Psoas muscle (tissue), 8 donors: ENCODE measurements at places on chromosomes 2 and 18.

- DNase-seq, result no peak
Observed at GRCh38 chr2:159125858-159126257, 157.4 kb downstream of the TANC1 start.

DNA sequence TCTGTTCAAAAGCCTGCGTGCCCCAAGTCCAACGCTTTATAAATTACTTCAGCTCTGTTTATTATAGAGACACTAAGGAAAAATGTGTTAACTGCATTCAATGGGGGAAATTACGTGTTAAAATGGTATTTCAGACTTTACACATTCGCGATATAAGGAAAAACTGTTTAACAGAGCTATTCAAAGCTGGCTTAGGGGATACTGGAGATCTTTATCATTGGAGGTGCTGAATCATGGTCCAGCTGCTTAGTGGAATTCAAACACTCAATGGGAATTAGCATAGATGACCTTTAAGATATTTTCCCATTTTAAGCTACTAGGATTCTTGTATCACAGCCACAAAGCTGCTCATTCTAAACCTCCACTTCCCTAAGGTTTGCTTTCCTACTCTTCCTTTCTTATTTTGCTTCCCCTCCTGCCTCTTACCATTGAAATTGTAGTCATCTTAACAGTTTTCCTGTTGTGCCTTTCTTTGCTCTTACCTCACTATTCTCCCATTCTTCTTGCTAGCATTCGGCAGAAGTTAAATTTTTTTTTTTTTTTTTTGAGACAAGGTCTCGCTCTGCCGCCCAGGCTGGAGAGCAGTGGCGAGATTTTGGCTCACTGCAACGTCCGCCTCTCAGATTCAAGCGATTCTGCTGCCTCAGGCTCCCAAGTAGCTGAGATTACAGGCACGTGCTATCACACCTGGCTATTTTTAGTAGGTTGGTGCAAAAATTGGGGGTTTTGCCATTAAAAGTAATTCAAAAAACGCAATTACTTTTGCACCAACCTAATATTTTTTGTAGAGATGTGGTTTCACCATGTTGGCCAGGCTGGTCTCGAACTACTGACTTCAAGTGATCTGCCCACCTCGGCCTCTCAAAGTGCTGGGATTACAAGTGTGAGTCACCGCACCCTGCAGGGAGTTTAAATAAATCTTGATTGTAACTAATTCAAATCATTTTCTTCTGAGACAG is 6.5 kb downstream of the SULT6B1 start:
- DNase-seq, result no peak

DNA sequence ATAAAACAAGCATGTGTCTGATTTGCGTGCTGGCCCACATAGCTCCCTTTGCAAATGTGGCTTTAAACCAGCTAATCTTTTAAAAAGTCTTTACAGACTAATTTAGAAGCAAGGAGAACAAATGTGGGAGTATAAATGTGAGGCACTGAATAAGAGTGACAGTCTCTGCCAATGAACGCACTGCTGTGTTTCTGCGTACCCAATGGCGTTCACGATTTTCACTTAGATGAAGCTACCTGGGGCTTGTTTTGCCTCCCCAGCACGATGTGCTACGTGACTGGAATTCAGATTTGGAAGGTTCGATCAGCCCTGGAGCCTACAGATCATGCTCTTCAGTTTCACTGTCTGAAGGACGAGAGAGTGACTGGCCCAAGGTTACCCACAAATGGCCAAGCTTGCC is 10.8 kb upstream of the CRACDL start:
- no peak for DNase-seq

DNA sequence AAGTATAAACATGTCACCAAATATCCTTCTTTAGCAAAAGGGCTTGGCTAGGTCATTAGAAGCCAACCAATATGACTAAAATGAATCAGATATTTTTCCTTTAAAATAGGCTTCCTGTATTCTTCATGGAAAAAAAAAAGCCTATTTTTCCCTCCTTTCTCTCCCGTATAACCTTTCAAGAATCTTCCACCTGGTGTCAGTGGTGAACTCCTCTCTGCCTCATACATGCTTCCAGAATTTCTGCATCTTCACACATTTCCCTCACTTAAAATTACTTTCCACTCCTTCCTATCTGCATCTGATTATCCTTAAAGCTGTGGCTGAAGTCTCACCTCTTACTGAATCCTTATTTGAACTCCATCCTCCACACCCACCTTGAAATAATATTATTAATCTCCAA is 116.9 kb upstream of the FANCL start:
- no peak for DNase-seq

GRCh38 chr18:31247574-31248199 is 70.3 kb upstream of the DSG1 start:
- no peak for DNase-seq

- DNase-seq, result no peak
Observed at GRCh38 chr2:202158796-202159195, 79.6 kb downstream of the SUMO1 start.

DNA sequence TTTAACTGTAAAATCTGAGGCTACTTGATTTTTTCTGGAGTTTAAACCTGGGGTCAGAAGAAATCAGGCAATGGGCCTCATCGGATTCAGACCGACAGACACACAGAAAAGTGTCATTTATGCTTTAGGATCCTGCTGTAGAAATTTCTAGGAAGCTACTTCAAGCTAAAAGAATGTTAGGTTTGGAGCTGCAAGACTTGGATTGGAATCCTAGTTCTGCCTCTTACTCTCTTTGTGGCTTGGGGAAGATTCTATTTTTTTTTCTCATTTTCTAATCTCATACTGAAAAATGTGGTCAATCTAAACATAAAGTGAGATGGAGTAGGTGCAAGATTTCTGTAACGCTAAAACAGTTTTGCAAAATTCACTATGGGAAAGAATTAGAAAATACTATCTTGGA is 48.8 kb upstream of the KCNE4 start:
- no peak for DNase-seq

GRCh38 chr18:23498877-23499276 is 4.4 kb upstream of the RMC1 start:
- peak; percentile 54 for DNase-seq

DNA sequence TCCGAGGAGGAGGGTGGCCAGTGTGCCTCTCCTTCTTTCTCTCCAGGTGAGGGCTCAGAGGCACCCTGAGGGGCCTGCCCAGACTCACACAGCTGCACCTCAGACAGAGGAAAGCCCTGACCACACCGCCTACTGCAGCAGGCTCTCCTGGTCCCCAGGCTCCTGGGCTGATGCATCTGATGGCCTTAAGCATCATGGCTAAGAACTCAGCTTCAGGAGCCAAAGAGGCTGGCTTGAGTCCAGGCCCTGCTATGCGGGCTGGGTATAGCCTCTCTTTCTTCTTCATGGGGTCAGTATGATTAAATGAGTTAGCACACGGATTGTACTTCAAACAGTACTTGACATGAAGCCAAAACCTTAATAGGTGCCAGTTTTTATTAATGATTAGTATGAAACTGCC is 89.6 kb downstream of the TGFA start:
- DNase-seq, result no peak

DNA sequence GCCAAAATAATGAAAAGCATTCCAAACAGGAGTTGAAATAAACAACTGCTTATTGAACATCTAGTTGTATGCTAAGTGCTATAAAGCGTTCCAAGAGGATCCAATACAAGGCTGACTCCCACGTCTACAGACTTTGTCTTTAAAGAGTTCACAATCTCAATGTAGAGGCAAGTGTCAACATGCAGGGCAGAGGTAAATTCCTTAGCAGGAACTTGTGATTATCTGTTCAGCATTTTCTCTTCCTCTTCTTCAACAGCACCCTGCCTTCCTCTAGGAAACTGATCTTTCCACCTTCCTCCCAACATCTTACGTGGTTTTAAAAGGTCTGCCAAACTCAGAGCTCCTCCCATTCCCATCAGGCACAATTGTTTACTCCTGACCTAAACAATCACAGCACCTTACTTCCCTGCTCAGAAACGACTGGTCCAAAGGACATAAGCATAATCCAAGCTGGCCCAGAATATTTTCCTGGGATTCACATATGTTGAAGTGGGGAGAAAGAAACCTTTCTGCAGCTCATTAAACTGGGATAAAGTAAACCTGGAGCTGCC is 83.9 kb downstream of the ITSN2 start:
- DNase-seq, result no peak

- no peak for DNase-seq
Observed at GRCh38 chr2:163592954-163593622, 142.7 kb downstream of the FIGN start.

DNA sequence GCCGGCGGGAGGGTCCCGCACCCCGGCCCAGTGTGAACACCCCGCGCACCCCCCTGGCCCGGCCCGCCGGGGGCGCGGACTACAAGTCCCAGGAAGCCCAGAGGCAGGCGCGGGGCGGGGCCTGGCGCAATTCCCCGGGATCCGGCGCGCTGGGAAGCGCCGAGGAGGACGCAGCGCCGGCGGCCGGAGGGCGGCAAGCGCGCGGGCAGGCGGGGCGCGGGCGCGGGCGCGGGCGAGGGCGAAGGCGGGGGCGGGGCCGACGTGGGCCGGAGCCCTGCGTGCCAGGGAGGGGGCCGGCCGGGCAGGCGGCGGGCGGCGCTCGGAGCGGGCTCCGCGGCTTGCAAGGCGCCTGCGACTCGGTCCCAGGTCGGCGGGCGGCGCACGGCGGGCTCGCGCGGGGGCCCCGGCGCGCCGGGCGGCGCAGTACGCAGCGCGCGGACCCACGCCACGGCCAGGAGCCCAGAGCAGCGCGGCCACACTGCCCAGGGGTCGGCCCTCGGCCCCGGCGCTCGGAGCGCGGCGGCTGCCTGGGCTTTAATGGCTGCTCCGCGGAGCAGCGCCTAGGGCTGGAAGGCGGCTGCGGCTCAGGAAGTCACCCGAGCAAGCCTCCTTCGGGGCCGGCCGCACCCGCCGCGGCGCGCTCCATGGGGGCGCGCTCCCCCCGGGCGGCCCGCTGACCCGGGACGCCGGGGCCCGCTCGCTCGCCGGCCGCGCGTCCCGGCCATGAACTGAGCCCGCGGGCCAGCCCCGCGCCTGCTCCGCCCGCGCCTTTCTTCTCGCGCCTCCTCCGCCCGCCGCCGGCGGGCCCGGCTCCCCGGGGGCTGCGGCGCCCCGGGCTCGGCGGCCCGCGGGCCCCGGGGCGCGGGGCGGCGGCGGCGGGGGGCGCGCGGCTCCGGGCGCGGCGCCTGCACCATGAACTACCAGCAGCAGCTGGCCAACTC is at the start of gene AGAP1:
Gene AGAP1 (plus strand): TSS at position 269 of the 941 bp plus-strand sequence.
- peak; percentile 95 for DNase-seq

DNA sequence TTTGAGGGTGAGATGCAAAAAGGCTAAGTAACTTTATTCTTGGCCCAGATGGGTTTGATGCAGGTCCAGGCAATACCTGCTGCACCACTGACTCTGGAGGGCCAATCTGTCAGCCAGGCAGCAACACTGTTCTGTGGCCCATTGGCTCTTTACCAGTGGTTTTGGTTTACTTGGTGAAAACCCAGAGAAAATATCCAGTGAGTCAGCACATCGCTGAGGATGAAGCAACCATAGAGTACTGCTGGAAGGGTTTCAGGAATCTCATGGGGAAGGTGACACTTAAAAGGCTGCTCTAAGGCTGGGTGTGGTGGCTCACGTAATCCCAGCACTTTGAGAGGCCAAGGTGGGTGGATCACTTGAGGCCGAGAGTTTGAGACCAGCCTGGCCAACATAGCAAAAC is 192.5 kb upstream of the FAM98A start:
- no peak for DNase-seq

- DNase-seq, result no peak
Observed at GRCh38 chr2:170162271-170162632, 15.7 kb upstream of the MYO3B start.

DNA sequence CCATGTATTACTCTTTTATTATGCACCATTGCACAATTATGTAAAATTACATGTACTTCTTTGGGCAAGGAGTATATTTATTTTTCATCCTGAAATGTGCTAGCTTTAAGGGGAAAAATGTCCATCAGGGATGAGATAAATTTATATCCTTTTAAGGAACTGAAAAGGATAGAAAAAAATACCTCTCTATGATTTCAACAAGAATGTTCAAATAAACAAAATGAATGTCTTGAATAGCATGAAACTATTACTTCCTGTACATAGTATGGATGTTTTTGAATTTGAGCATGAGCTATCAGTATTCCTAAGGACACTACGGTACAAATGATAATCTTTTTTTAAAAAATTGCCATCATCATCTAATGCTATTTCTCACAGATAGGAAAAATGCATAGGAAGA is 1611.9 kb upstream of the ZEB2 start:
- DNase-seq, result no peak

- DNase-seq, result no peak
Observed at GRCh38 chr2:129074298-129074920, 755.7 kb upstream of the HS6ST1 start.

- DNase-seq, result no peak
Observed at GRCh38 chr2:225398372-225398771, 1.1 kb upstream of the NYAP2 start.

DNA sequence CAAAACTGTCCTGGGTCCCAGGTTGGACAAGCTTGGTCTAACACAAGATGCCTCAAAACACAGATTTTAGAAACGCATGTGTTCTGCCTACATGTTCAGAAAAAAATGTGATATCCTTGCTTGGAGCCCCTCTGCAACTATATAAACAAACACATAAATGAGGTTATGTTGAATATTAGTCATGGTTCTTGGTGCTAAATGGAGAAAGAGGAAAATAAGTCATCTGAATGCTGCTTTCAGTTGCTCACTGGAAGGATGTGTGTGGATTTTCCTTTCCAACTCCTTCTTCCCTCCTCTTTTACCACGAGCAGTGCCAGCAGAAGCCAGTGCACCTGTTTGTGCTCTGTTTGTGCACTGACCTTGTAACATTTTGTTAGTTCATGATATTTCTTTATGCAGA is 85.3 kb downstream of the PIEZO2 start:
- no peak for DNase-seq

DNA sequence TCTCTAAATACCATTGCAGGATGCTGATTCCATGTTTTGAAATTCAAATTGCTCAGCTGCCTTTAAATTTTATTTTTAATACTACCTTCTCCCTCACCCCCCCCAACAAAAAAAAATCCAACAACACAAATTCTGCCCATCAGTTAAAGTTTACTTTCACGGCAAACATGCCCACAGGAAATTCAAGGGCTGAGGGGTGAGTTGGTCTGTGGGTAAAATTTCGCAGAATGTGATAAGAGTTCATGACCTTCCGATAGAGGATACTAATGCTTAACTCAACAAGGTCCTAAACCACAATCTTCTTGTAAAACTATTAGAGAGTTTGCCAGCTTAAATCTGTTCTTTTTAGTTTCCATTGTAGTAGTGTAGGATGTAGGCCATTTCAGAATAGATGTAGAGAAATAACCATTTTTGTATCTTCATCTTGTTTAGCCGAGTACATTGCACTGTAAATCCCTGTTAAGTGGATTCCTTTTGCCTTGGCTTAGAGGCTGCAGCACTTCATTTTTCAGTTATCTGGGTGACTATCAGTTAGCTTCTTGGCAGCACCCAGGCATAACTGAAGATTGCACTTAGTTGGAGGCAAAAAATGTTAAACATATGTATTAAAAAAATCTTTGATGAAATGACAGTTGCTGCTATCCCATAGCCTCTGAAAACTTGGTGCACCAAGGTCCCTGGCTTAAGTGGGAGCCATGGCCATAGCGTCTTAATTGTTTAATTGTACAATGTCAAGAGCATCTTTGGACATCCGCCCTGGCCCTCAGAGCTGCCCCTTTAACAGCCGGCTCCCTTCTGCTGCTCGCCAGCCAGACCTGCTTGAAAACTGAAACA is 232.3 kb downstream of the HAUS1 start:
- DNase-seq, result peak; percentile 12
